Stimulated activated CD4-positive, alpha-beta T cell treated with anti-CD3 and anti-CD28 coated beads, Interleukin-15, amount 100 ng/mL, for 1 hour (primary cell): ENCODE measurements at places on chromosomes 3 and 15.

GRCh38 chr15:75646112-75646943 is 1.4 kb upstream of the SNX33 start:
- no peak for DNase-seq

- no peak for DNase-seq
These were observed 41.1 kb upstream of the NANOGP8 start for GRCh38 chr15:35126236-35126635.

GRCh38 chr3:39970982-39971381 is 161.6 kb downstream of the MYRIP start:
- no peak for DNase-seq

DNA sequence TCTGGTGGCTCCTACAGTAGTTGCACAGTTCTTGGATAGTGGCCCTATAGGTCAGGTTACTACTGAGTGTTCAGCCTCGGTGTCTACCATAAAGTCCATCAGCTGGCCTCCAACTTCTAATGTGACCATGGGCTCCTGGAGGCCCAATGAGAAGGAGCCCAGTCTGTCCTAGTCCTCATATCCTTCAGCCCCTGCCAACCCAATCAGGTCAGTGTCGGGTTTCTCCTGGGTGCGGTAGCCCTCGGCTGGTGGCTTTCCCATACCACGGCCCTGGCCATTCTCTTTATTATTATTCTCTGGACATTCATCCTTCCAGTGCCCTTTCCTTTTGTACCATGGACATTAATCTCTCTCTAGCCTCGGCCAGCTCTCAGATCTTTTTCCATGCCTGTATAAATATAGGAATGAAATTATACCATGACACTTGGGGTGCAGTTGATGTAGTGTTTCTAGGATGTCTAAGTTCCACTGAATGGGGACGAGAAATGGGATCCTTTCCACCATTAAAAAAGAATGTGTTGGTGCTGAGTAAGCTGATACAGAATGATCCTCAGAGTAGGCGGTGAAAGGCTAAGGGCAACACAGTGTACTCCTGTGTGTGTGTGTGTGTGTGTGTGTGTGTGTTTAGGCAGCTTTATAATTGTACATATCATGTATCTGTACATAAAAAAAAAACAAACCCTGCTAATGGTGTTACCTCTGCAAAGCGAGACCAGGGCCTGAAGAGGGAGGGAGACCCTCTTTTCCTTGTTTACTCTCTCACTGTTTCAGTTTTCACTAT is 19.3 kb upstream of the NOX5 start:
- DNase-seq = no peak

DNA sequence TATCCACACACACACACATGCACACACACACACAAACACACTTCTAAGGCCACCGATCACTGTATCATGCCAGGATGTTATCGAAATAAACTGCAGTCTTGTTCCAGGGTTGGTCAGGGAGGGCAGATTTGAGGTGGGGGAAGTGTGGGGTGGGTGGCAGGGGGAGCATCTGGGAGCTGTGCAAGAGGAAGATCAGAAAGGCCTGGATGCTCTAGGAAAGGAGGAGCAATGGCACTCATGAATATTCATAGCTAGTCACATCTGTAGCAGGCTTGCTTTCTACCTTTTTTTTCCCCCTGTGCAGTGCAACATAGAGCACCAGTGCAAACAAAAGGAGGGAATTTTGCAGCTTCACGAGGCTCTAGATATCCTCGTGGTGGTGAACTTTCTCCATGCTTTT is 84.9 kb downstream of the MEIS2 start:
- DNase-seq = no peak

DNA sequence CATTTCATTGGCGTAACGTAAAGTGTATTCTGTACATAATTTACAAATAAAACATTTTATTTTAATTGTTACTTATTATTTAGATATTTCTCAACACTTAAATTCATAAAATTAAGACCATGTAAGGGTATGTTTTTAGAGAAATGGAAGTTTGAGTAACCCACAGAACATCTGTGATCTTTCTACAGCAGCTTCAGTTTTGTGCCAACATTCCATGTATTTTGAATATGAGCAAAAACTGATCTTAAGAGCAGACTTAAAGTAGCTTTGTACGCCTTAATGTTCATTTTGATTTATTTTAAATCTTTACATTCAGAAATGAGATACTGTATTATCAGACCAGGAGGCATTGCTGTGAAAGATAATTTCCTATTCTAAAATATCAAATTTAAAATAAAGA is 27.2 kb downstream of the SEC62 start:
- no peak for DNase-seq

GRCh38 chr3:148450819-148451218 is 246.9 kb upstream of the AGTR1 start:
- DNase-seq = no peak

DNA sequence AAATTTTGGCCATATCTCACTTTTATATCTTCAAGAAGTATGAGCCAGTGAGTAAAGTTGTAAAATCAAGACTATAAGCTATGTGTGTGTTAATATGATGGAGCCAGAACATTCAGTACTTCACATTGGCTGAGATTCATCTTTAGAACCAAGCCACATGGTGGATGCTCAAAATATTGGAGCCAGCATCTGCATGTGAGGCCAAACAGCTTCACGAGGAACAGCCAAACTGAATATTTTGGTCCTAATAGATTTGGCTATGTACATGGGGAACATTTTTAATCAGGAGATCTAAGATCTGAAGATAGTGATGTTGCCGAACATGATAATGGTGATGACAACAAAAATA is 1089.8 kb downstream of the TUSC7 start:
- DNase-seq = no peak

DNA sequence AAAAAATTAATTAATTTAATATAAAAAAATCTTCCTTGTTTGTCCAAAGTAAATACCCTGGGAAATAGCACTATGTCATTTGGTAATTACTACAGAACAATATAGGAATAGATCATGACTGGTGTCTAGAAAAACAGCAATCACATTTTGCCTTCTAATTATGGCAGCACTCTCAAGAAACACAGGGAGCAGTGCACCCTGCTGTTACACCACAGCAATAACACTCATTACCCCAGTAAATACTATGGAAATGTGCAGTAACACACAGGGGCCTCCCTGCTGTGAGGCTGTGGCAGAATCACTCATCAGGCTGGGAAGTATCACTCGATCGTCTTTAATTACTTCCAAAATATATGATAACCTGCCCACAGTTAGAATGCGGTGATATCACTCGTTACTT is 646.0 kb downstream of the TUSC7 start:
- DNase-seq = no peak

DNA sequence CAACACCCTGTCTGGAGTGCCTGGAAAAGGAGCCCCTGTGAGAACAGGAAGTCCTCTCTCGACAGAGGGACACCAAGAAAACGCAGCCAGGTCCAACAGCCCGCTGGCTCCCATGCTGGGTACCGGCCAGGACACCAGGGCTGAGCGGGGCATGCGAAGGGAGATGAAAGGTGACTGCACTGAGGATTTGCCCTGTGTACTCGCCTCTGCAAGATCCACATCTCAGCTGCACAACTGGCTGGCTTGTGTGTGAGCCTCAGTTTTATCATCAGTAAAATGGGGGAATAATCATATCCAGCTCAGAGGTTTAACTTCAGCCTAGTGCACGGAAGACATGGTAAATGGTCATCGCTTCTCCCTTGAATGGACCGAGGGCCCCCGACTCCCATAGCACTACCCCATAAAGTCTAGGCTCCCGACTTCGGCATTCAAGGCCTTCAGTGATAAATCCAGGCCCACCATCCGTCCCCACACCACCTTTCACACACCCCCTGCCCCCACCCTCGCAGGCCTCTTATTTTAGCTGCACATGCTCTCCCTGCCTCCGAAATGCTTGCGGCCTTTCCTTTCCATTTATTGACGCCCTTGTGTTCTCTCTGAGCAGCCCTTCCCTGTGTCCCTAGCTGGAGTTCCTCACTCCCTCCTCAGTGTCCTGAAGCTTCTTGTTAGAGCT is 15.8 kb downstream of the ISG20 start:
- no peak for DNase-seq

GRCh38 chr3:125002414-125003368 is 53.1 kb downstream of the HEG1 start:
- DNase-seq = no peak

DNA sequence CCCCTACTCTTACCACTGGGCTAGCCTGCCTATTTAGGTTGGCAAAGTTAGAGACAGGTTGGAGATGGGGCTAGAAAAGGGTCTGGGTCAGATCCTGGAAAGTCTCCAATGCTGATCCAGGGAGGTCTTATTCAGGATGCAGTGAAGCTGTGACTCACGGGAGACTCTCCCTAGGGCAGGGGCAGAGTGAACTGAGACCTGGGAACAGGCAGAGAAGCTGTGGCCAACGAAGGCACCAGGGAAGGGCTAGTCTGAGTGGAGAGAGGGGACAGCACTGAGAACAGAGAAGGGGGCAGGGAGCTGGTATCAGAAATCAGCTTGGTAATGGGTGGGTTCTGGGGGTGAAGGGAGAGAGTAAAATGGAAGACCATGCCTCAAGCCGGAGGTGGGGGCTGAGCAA is 2.2 kb downstream of the LTF start:
- DNase-seq = no peak

DNA sequence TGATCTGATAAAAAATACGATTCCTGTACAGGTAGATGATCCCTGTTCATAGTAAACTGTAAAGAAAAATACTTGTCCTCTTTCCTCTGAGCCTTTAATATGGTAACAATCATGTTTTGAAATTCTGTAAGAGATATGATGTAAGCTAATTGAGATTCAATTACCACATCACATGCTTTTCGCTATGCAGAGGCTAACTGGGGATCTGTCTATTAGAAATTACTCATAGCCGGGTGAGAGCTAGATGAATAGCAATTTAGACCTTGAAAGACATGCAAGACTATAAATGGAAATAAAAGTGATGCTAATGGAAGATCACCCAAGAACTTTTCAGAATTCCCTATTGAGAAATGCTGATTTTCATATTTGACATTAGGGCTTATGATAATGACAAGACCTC is 579.9 kb upstream of the ZNF717 start:
- DNase-seq = no peak

- DNase-seq = no peak
These were observed 781 bp upstream of the DAG1 start for GRCh38 chr3:49469037-49469935.

GRCh38 chr3:53595660-53596059 is 101.2 kb downstream of the CACNA1D start:
- DNase-seq = no peak

- DNase-seq = no peak
These were observed 70.0 kb upstream of the CBLB start for GRCh38 chr3:105938806-105939205.

DNA sequence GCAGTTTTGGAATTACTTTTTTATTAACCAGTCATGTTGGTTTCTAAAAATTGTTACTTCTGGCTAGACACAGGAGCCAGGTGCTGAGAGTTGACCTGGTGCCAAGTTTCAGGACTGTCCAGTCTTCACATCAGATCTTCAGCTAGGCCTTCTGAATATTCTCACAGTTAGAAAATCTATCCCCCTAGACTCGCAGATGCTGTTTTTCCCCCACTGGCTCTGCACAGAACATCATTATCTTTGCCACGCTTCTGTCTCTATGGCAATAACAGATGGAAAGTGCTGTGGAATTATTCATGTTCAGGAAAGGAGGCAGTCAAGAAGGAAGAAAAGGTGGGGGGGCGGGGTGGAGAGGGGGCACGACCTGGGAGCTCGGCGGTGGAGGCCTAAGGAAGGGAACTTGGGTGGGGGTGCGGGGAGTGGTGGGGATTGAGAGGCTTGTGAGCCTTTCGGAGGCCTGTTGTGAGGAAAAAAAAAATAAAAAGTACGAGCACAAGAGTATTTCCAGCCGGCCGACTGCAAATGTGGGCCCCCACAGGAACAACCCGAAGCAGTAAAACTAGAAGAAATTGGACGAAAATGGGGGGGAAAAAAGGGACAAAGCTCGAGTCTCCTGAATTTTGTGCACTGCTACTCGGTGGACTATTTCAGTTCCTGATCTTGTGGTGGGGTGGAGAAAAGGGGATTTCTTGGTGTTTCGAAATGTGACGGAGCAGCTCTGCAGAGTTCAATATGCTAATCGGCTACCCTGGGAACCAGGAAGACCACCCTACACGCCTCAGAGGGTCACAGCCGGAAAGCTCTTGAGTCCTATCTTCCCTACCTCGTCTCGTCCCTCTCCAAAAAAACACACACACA is 1.5 kb upstream of the SKIL start:
- no peak for DNase-seq

DNA sequence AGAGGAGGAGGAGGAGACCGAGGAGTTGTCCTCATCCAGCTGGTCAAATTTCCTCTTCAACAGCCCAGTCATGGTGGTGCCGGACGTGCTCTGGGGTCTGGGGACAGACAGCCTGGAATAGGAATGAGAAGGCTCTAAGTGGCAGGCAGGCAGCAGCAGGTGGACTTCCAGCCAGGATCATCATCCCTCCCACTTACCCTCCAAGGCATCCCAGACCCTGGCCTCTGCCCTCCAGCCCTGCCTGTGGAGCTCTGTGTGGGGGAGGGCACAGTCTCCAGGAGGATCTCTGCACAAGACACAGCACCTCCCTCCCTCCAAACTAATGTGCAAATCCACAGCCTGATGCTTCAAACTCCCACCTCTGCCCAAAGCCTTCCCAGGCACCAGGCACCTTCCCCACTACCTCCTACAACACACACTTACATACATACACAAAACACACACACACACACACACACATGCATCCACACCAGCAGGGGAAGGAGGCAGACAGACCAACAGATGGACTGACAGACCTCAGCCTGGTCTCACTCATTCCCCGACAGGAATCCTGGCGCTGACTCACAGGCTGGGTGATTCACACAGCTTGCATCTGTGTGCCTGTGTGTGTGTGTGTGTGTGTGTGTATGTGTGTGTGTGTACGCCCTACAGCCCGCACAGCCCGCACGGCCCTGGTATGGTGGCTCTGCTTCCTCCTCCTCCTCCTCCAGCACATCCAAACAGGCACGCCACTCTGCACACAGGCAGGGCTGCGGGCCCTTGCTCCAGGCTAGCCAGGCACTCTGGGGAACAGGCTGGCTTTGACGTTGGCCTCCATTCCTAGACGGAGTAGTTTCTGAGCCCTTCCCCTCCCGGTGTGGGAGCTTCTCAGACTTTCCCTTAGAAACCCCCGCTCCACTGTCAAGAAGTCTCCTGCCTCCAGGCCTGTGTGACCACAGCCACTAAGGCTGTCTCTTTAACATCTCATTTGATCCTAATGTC is 6.5 kb downstream of the CSRNP1 start:
- no peak for DNase-seq

- DNase-seq = no peak
These were observed 64.0 kb upstream of the CDAN1 start for GRCh38 chr15:42800731-42801474.

- DNase-seq = no peak
These were observed 2.0 kb downstream of the CORO2B start for GRCh38 chr15:68580883-68581155.

DNA sequence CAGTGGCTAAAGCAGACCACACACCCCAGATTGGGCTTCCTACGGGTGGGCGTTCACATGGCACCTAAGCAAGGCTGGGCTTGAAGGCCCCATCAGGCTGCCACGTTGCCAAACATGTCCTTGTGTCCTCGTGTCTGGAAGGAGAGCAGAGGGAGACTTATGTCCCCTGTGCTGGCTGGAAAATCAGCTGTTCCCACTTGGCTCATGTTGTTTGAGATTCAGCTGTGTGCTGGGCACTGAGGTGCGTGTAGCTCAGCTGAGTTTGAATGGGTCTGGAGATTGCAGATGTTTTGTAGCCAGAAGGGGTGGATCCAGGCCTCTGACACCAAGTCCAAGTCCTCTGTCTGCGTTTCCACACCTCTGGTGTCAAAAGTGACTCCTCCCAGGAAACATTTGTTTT is 34.6 kb downstream of the RLBP1 start:
- DNase-seq = no peak
